NCI-H2171 treated with DMSO at 0.1 percent for 48 hours (cell line): ENCODE measurements at places on chromosomes 1 and 21.
A peak's percentile ranks its signal among the peaks of the same experiment; 100 is the strongest.

DNA sequence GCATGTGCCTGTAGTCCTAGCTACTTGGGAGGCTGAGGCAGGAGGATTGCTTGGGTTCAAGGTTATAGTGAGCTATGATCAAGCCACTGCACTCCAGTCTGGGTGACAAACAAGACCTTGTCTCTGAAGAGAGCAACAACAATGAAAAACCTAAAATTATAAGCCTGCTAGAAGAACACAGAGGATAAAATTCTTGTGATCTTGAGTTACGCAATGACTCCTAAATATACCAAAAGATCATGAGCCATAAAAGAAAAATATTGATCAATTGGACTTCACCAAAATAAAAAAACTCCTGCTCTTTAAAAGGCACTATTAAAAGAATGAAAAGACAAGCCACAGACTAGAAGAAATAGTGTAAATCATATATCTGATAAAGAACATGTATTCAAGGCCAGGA lies 22.3 kb downstream of the LDLRAD1 start:
- DNase-seq: no peak

DNA sequence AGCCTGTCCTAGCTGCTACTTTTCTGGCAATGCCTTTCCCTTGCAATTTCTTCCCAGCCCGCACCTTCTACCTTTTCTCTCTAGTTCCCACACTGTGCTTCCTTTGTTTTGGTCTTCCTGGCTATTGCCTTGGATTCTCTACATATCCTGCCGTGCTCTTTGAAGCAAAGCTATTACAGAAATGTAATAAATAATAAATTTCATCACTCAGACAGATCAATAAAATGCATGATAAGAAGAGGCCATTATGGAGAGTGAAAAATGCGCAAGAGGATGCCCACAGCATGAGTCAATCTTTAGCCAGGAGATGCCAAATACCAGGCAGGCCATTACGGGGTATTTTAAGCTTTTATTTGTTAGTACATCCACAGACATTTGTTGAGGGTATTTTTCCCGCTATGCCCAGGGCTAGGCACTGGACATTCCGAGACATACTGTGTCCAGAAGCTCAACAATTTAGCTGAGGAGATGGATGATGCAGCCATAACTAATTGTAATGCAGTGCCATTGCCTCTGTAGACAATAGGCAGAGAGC lies 163.6 kb downstream of the ST6GALNAC3 start:
- DNase-seq: no peak

DNA sequence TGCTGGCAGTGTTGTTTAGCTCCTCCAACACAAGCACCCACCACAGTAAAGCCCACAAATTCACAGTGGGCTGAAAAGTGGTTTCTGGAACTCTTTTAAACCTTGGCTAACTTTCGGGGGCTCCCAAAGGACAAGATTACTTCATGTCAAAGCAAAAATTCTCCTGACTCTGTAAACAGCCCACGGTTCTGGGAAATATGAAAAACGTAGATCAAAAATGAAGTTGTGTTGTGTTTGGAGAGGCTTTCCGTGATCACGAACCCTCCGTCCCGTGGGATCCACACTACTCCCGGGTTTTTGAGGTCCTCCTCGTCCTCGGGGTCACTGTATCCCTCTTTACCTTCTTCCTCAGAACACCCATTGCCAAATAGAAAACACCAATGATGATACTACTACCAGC lies 159.0 kb upstream of the RUNX1 start:
- DNase-seq: no peak

DNA sequence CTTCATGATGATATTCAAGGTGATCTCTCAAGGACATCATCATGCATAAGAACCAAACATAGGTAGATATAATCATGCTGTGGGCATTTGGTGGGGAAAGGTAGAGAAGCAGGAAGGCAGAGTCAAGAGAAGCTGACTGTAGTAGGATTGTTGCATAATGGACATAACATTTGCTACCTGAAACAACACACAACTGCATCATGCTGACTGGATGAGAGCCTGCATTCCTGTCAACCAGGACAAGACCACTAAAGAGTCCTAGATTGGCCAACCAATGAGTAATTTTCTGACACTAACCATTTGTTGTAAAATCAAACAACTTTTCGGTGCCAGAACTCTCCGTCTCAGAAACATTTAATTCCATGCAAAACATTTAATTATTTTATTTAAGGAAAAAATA lies 377.2 kb downstream of the PLPP3 start:
- DNase-seq: no peak

DNA sequence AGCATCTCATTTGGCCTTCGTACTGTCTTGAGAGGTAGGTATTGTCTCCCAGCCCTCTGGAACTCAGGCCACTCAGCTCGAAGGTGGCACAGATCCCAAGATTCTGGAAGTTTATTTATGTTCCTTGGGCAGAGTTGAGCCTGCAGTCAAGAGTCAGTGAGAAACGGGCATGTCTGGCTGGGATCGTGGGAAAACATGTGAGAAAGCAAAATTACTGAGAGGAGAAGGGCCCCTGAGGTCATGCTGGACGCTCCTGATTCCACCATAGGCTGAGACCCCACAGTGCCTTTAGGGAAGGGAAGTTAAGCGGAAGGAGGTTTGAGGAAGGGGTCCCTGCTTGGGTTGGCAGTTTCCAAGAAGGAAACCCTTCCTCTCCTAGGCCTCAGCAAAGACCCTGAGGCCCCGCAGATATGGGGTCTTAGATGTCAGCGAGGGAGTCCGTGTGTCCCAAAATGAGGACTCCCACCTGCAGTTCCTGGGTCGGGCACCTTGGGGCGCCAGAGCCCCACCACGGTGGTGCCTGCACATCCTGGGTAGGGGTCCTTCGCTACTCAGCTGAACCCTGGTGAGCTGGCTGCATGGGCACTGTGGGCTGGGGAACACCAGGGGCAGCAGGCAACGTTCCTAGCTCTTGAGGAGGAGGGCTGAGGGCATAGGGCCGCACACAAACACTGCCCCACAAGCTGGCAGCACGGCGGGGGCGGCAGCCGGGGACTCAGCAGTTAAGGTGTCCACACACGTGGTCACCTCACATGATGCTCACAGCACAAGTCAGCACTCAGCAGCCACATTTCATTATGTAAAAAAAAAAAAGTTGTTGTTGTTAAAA lies 12.3 kb upstream of the SEMA4A start:
- no peak for DNase-seq

- peak; percentile 93 for DNase-seq
These were observed 11.9 kb downstream of the SH2D2A start for GRCh38 chr1:156804572-156805243.

GRCh38 chr1:219271818-219272535 lies 98.3 kb downstream of the LYPLAL1 start:
- DNase-seq: no peak

GRCh38 chr1:245014247-245015029 lies 140.3 kb upstream of the KIF26B start:
- DNase-seq: no peak

DNA sequence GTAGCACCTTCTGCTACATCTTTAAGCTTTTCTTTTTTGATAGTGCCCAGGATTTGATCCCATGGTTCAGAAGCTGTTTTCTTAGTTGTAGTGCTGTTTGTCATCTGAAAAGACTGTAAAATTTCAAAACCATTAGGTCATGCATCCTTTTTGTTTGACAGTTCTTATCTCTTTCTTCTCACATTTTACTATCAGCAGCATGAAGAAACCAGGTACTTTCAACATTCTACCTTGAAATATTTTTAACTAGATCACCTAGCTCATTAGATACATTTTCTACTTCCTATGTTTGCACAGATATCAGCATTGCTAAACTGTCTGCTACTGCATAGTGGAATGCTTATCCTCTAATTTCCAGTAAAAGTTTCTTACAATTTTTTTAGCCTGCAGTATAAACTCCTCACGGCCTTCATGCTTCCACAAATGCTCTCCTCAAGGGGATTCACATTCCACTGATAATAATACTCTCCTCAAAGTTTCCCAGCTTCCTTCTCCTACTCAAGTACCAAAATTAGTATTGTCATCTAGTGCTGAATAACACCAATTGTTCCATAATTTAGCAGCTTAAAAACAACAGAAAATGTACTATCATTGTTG lies 243.9 kb upstream of the ZRANB2 start:
- DNase-seq: no peak

DNA sequence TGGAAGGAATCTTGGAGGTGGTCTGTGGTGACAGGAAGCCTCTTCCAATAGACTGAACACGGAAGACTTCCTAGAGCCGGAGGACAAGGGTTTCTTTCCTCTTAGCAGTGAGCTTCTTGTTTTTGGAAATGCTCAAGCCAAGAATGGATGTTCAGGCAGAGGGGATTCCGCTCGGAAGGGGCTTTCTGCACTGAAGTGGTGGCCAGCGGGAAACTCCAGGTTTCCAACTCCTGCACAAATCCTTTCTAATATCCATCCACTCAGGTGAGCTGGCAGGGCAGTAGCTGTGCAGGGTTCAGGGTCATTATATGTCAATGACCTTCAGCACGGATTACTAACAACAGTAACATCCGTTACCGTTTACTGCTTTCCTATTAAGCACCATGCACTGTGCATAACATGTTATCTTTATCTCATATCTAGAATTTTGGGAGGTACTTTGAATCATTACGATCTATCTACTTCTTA lies 573 bp upstream of the CPT2 start:
- no peak for DNase-seq

DNA sequence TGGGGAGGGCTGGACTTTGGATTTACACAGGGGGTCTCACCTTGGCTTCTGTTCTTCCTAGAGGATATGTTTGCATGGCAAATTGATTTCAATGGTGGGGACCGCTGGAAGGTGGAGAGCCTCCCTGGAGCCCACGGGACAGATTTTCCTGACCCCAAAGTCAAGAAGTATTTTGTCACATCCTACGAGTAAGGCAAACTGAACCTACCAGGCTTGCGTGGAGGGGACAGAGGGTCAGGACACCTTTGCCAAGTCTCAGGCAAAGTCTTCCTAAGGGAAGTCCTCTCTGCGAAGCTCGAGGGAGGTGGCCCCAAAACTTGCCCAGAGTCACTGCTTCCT lies 7.2 kb downstream of the FBXO6 start:
- no peak for DNase-seq

DNA sequence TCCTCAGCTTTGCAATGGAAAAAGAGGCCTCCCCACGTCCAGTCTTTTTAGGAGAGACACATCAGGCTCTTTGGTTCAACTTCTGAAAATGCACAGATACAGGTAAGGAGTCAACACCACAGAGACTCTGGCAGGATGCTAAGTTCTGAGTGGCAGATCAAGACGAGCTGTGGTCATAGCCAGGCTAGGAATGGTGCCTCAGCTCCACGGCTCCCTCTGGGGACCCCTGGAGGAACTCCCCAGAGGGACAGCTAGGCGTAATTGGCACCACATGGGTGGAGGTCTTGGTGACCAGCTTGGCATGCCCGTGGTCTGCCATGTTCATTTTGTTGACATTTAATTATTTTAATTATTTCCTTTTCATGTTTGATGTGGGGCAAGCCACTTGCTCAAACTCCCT lies 206.1 kb downstream of the KAZN start:
- DNase-seq: no peak

DNA sequence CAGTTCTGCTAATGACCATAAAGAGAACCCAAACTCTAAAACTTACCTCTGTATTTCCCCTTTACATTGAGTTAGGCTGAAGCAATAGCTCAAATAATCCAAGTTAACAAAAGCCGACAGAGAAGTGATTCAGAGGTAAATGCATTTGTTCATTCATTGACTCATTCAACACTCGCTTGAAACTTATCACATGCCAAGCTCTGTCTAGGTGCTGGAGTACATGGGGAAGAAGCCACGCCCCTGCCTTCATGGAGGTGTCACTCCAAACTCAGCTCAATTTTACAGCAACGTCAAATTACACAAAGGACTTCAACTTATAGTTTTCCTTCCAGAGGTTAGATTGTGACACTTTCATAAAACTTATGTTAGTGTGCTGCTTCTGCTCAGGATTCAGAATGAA lies 45.8 kb downstream of the SLC25A24 start:
- no peak for DNase-seq

GRCh38 chr21:15309721-15310120 lies 244.9 kb upstream of the NRIP1 start:
- DNase-seq: no peak

- DNase-seq: peak; percentile 11
These were observed 836.1 kb upstream of the ADAMTS5 start for GRCh38 chr21:27802816-27803475.

GRCh38 chr21:15455819-15456462 lies 273.8 kb upstream of the USP25 start:
- no peak for DNase-seq

DNA sequence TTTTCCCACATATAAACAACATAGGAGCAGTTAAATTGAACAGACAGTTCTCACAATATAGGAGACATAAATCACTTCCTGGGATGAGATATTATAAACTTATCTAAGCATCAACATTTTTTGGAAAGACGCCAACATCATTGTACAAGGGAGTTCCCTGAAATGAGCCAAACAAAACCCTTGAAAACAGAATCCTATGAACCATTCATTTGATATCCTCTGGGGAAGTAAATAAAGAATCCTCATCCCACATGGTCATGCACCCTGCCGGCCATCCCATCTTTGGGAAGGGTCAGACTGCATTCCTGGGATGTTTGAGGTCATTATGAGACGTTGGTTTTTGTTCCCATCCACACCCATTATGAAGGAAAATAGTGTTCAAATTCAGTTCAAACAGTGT lies 111.8 kb upstream of the USP25 start:
- no peak for DNase-seq

DNA sequence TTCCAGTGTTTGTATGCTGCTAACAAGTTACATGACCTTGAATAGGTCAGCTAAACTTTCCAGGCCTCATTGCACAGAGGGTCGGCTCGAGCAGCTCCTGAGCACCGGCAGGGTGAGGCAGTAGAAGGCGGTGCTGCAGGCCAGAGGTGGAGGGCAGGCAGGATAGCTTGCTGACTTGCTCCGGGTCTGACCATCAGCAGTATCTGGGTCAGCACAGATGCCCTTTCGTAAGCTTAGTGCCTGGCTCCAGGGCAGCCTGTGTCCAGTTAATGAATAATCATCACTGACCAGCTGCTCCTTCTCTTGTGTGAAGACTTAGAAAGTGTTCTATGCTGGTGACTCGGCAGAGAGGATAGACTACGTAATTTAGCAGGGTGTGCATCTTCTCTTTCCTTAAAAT lies 6.9 kb downstream of the MAPKAPK2 start:
- no peak for DNase-seq

- DNase-seq: no peak
These were observed 9.8 kb upstream of the CTTNBP2NL start for GRCh38 chr1:112386024-112386723.

GRCh38 chr1:75062111-75062510 lies 72.1 kb upstream of the LHX8 start:
- DNase-seq: no peak

GRCh38 chr1:110485725-110486124 lies 33.2 kb downstream of the KCNA10 start:
- no peak for DNase-seq

GRCh38 chr1:150764617-150765101 lies 919 bp downstream of the CTSS start:
- DNase-seq: no peak

- no peak for DNase-seq
These were observed 760.1 kb upstream of the NEGR1 start for GRCh38 chr1:73042403-73042802.

- no peak for DNase-seq
These were observed 40.4 kb upstream of the KCNH1 start for GRCh38 chr1:211174375-211174774.

- peak; percentile 79 for DNase-seq
These were observed 89.5 kb upstream of the CD53 start for GRCh38 chr1:110783292-110783918.

GRCh38 chr1:205913451-205914154 lies 29.7 kb downstream of the SLC26A9 start:
- DNase-seq: peak; percentile 18
